Renal pelvis (tissue), 12 donors: ENCODE measurements at places on chromosomes 12 and 14.

GRCh38 chr12:31317471-31318395 lies 8.2 kb downstream of the SINHCAF start:
- DNase-seq = peak; percentile 29

- DNase-seq = no peak
Observed at GRCh38 chr12:98763656-98764055, 118.6 kb downstream of the APAF1 start.

DNA sequence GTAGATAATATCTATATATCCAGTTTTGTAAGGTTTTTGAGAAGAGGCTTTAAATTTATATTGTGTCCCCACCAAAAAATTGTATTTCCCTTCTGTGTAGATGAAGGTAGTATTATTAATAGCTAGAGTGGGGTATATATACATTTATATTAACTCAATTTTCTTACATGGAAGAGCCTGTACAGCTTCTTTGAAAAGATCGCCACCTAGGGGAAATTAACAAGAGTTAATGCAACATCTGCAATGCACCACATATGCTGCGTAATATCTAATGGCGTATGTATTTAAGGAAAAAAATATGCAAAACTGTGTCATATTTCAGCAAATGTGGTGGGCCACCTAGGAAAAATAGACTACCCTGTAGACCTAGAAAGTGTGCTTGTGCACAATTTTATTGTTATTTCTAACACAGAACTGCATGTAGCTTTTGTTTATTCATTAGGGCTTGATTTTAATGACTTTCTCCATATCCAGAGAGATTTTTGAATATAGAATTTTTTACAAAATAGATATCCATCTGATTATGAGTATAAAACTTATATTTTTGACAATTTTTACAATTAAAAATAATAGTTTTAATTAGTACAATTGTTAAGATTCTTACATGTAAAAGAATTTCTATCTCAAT lies 14.0 kb downstream of the CCER1 start:
- DNase-seq = no peak

- DNase-seq = no peak
Observed at GRCh38 chr12:66449531-66449930, 147.2 kb downstream of the HELB start.

- DNase-seq = no peak
Observed at GRCh38 chr12:57385586-57385985, 45.3 kb downstream of the R3HDM2 start.

GRCh38 chr14:99284254-99285004 lies 12.4 kb upstream of the BCL11B start:
- DNase-seq = no peak

- no peak for DNase-seq
Observed at GRCh38 chr14:37813732-37814131, 218.3 kb downstream of the TTC6 start.

DNA sequence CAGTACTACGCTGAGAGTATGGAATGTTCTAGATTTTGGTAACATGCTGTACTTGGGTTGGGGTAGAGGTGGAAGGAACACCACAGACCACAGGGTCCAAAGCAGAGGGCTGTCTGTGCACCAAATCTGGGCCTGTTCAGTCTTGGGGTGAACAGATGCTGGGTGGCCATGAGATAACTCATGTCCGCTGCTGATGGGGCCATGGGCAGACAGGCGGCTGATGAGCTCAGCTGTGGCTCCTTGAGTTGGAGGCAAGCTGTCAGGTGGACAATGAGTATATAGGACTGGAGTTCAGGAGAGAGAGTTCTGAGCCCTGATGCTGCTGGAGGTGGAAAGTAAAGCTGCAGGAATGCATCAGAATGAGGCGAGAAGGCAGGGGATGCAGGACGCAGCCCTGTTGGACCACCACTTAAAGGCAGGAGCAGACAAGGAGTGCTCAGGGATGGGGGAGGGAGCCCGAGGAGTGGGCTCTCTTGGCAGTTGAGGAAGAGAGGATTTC lies 6.2 kb downstream of the SMIM41 start:
- no peak for DNase-seq

DNA sequence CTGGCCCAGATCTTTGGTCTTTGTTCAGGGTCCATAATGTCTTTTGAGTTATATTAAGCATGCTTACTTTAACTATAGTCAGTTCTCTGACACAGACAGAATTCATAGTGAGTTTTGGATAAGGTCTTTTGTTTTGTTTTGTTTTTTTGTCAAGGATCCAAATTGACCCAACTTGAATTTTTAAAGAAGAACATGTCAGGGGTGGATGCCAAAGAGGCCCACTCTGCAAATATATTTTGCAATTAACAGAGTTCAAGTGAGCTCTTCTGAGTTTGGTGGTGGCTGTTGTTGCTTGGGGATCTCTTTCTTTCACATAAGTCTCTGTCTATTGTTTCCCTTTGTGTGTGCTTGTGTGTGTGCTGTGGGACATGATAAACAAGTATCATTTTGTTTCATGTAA lies 34.4 kb upstream of the PMCH start:
- no peak for DNase-seq

GRCh38 chr12:86741531-86741930 lies 485.3 kb upstream of the MGAT4C start:
- no peak for DNase-seq

GRCh38 chr12:121212875-121213274 lies 2.9 kb downstream of the P2RX4 start:
- no peak for DNase-seq

DNA sequence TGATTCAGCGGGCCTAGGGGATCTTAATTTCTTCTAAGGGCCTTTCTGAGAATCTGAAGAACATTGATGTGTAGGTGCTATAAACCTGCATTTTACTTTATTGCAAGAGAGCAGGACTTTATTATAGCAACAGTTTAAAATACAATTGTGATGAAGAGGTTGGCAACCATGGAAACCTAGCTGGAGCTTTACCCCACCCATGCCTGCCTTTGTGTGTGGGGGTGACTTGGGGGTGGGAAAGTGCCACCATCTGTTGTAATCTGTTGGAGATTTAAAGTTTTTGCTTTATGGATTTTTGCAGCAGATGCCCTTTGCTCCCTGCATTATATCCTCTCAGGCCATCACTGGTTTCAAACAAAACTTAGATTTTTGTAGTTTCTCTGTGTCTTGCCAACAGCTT lies 64.6 kb downstream of the ATG14 start:
- no peak for DNase-seq

DNA sequence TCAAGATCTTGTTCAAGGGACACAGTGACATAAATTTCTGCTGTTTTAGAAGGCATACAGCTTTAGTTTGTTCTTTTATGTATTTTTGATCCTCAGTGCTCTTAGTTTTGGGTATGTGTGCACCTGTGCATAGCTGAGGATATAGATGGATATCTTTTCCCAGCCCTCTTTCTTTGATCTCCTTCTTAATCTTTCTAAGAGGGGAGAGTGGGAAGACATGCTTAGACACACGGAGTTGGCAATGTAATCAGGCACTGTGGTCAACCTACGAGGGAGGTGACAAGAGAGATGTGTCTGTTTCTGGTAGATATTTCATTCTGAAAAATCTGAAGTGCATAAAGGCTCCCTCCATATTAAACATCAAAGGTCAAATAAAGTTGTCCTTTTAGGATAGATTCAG lies 340.6 kb downstream of the TMEM132D start:
- DNase-seq = no peak

DNA sequence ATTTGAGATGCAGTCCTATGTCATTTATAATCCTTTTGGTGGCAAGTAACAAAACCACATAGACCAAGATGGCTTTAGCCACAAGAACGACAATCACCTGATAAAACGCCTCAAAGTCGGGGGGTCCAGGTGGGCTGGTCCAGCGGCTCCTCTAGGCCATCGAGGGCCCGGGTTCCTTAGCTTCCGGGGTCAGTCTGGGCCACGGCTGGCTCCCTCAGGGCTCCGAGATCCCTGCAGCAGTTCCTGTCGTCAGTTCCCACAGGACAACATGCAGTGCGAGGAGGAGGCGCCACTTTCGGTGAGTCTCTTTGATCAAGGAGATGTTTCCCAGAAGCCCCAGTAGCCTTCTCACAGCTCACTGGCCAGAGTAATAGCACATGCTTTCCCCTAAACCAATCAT lies 574.6 kb downstream of the AACS start:
- no peak for DNase-seq

- peak; percentile 98 for DNase-seq
Observed at GRCh38 chr12:3872800-3873636, at the start of gene PARP11. TSS of gene PARP11 (minus strand) at chr12:3873399. CDS start at chr12:3873229, 170 bp downstream.

GRCh38 chr12:15982071-15982470 lies 70.9 kb downstream of the DERA start:
- DNase-seq = no peak

GRCh38 chr12:108516511-108517275 lies 1.6 kb downstream of the FICD start:
- no peak for DNase-seq

DNA sequence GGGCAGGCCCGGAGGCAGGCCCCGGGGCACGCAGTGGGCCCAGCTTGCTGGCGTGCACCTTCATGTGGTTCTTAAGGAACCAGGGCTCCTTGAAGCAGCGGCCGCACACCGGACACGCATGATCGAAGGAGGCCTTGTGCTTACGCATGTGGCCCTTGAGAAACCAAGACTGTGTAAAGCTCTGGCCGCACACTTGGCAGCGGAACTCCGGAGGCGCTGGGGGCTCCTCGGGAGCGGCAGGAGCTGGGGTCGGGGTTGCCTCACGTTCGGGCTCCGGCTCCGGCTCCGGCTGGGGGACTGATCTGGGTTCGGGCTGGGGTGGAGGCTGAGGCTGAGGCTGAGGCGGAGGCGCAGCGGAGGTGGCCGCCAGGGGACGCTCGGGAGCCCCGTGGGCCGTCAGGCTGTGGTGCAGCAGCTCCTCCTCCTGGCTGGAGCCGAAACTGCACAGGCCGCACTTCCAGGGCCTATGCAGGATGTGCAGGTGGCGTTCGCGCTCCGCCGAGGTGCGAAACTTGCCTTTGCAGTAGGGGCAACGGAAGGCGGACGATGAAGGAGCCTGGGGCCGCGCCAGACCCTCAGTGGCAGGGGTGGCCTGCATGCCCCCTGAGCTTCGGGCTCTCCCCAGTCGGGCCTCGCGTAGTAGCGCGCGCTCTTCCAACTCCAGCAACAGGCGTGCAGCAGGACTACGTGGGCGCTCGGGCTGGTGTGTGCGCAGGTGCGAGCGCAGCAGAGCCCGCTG lies 6.0 kb downstream of the ZNF219 start:
- DNase-seq = peak; percentile 48

- no peak for DNase-seq
Observed at GRCh38 chr12:117972301-117972700, 3.5 kb upstream of the KSR2 start.

DNA sequence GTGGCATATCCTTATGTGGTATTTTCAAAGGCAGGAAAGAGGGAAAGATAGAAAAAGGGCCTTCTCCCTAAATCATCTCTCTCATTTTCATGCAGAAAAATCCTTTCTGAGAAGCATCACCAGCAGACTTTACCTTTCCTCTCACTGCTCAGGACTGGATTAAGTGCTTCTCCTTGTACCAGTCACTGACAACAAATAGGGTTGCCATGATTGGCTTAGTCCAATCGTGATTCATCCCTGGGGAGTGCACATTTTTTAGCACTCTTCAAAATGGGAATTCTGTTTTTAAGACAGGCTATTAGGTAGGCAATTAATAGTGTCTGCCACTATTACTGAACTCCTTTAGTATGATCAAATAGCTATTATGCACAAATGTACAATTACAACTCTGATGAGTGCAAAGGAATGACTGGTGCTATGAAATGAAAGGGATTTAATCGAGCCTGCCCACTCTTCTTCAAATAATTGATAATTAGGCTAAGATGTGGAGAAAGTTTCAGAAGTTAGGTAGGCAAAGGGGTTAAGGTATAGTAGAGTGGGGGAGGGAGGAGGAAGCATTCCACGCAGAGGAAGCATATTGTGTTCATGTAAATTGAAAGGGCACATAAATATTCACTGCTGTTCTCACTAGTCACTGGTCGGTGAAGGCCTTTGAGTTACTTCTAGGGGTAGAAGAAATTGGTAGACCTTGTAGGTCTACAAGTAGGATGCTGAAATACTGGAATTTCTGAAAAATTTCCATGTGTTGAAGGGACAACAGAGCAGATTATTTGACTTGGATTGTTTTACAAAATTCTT lies 84.0 kb downstream of the MSRB3 start:
- DNase-seq = no peak

DNA sequence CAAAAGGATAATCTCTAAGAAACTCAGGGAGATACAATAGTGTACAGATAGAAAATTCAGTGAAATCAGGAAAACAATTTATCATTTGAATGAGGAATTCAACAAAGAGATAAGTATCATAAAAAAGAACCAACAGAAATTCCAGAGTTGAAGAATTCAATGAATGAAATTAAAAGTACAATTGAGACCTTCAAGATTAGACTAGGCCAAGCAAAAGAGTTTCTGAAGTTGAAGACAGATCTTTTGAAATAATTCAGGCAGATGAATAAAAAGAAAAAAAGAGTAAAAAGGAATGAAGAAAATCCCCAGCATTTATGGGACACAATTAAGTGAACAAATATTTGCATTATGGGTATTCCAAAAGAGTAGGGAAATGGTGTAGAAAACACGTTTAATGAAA lies 412.6 kb downstream of the TMEM121 start:
- no peak for DNase-seq

DNA sequence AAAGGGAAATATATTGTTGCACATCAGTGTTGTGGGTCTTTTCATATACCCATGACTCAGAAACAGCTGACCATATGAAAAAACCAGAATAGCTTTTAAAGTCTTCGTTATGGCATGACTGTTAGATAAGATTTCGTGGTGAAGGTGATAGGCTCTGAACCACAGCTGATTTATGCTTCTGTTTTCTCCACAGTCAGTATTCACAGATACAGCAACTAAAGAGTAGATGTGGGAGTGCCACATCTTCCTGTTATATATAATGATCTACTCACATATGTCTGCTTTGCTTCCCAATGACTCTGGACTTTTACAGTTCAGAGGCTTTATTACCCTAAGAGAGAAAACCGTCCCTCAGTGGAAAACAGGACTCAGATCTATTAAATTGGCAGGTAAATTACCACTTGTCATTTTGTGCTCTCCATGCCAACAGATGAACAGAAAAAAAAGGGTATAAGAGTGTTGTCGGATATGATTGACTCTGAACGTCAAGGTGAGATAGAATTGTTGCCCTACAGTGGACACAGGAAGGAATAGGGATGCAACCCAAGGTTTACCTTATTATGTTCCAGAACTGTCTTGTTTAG lies 1037.1 kb downstream of the GALC start:
- peak; percentile 27 for DNase-seq
